H1 (cell line): ENCODE measurements at places on chromosomes 2 and 18.

DNA sequence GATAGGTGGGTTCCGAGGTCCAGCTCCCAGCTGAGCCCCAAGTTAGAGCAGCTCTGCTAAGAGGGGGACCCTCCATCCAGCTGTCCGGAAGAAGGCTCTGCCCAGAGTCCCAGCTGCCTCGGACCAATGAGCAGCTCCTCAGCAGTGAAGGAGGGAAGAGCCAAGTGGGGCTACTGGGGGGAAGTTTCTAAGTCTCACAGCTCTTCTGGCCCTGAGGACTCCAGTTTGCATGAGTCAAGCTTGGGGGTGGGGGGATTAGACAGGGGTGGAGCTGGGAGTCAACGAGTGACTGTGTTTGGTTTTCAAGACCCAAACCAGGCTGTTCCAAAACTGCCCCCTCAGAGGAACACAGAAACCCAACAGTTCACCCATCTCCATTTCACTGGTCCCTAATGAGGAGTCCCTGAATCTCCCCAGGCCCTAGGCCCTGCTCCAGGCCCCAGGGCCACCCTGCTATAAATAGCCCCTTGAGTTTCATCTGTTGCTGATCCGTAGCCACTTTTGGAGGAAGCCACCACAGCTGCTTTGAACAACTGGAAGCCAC, 100.9 kb downstream of the TNS1 start:
- DNase-seq = no peak

- no peak for DNase-seq
Measured at GRCh38 chr18:24786027-24786426, 325.6 kb downstream of the HRH4 start.

DNA sequence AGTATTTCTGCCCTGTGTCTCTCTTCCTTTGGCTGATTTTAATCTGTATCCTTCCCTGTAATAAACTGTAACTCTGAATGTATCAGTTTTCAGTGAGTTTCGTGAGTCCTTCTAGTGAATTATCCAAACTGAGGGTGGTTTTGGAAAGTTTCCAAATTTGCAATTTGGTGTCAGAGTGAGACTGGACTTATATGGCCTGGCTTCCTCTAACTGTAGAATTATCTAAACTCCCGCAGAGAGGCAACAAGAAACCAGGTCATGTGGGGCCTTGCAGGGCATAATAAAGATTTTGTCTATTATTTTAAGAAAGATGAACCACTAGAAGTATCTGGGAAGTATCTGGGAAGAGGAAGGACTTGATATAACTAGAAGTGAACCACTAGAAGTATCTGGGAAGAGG, 95.3 kb upstream of the RNF152 start:
- no peak for DNase-seq

- no peak for DNase-seq
Measured at GRCh38 chr18:55830544-55830943, 242.6 kb upstream of the TCF4 start.

DNA sequence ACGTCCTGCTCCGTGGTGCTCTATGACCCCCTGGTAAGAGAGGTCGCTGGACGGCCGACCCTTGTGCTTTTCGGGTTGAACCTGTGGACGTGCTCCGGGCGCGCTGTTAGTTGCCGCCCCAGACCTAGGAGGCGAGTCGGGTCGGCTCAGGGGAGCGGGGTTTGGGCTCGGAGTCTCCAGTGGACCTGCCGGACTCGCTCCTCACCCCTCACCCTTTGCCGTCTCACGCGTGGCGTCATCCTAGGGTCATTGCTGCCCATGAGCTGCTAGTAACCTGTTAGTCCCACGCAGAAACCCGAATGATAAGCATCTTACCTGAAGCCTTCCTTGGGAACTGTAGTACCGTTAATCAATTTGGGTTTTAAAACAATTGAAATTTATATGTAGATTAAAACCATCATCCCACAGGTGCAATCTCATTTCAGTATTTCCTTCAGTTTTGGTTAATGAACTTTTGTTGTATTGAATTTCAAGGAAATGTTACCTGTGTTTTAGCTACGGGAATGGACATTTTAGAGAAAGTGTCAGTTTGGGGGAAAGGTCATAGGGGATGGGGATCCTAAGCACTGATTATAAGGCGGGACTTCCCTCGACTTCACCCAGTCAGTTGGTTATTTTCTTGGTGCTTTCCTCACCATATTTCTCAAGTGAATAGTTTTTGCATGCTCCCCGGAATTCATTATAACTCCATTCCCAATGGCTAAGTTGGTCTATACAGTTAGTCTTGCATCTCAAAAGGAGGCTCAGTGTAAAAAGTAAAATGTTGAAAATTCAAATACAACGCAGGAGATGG, 536 bp downstream of the ELP2 start:
- no peak for DNase-seq

DNA sequence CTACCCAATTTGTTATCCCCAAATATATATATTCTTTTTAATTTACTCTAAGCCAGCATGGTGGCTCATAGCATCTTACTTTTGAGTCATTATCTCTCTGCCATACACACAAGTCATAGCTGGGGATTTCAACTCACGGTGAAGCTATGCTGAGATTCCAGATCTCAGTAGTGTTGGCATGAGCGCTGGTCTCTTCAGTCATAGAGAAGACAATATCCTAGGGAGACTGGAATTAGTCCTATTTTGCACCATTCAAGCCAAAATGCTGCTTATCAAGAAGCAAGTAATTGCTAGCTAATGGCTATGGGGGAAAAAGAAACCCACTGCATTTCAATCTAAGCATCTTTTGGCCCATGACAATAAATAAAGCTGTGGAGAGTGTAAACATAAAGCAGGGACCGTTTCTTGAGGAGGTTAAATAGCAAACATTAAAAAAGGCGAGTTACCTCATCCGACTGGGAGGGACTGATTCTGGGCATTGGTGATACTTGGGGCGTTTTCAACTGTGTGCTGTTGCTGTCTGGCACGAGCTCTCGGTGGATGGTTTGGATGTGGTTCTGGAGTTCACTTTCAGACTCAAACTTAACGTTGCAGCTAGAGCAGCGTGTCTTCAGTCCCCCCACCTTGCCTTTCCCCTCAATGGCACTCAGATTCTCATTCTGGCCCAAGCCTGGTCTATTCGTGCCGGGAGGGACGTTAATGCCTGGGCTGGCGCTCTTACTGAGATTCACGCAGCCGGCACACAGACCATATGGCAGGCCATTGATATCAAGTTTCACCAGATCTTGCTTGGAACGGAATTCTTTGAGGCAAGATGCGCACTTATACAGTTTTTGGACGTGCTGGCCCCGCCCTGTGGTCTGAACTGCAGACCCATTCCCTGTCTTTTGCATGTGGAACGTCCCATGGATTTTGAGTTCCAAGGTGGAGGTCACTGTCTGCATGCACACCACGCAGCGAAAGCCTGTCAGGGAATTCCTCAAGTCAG, 127.8 kb downstream of the ZNF521 start:
- DNase-seq = no peak

DNA sequence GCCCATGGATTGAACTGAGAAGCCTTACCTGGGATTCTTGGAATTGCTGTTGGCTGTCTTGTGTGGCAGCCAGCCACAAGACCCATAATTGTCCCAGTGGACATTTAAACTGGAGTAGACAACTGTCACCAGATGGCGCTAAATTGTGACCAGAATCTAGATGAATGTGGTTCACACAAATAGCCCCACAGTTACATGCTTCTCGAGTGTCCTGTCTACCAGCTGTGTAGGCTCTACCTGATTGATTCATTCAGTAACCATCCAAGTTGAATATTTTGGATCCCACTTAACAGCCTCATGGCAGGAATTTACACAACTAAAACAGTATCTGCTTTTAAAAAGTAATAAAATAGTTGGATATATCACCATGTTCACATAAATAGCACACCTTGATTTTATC, 73.2 kb downstream of the MAP4K4 start:
- no peak for DNase-seq

- no peak for DNase-seq
Measured at GRCh38 chr2:9637330-9637729, 6.5 kb upstream of the YWHAQ start.
